Mesothelial cell of epicardium (in vitro differentiated cells): ENCODE measurements at places on chromosomes 7 and 10. TPM values are rescaled to one million over a fixed set of nuclear protein-coding genes. Genes with fewer than 3 reads are reported as not detected.

Gene GATA3
- 59.6 to 67.4 TPM (median 63.6 TPM) in 3 replicates for total RNA-seq

Gene OR2F2
- not detected in 3 replicates for total RNA-seq

DNA sequence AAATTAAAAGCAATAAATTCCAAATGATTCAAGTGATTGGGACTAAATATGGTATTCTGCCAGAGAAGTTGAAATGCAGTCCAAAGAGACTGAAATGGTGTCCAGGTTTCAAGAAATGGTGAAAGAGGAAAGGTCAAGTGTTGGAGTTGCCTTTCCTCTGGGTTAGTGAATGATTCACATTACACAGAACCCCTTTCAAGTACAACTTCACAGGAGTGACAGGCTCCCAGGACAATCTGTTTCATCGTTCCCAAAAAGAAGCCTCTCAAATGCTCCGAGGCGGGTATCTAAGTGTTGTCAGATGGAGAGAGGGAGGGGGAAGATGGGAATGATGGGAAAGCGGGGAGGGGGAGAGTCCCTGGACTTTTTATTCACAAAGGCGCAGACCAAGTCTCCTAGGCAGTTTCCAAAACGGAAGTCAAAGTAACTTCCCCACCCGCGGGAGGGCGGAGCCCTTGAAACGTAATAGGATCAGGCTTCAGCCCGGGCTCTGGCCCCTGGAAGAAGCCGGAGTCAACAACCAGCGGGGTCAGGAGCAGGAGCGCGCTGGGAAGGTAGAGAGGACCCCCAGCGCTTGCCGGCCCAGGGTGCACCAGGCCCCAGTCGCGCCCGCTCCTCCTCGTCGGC, 754 bp downstream of the SLC25A13 start:
- H3K4me1 ChIP-seq: peaks cover 12% of the 10 kb centered on the region
- no peak for DNase-seq
- H3K36me3 ChIP-seq: peaks cover 2% of the 10 kb centered on the region
- peak overlapping the region; percentile 98 for H3K27ac ChIP-seq

Gene HSPA12A
- 10.7 to 13.7 TPM (median 11.8 TPM) in 3 replicates for total RNA-seq

GRCh38 chr10:65197935-65198334, 1676.7 kb downstream of the REEP3 start:
- no peak overlapping the region for H3K4me3 ChIP-seq
- no peak for DNase-seq
- no peaks in the 10 kb centered on the region for H3K27me3 ChIP-seq
- H3K4me1 ChIP-seq: peaks cover 3% of the 10 kb centered on the region
- no peak overlapping the region for H3K27ac ChIP-seq
- no peaks in the 10 kb centered on the region for H3K36me3 ChIP-seq

DNA sequence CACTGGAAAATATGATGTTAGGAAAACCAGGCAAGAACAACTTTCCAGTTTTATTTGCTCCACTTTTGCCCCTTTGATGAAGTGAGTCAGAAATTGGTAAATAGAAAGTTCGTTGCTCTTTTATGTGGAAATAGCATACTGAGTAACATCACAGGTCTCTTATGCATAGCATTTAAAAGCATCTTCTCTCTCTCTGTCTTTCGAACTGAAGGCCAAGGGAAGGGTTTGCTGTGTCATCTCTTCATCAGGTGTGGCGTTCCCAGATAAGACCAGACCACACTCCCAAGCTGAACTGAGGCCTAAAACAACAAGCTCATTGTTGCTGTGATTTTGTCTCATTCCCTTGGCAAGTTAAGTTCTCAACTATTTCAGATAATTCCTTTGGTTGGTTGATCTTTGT, 131.8 kb upstream of the GRB10 start:
- H3K27me3 ChIP-seq: peaks cover 10% of the 10 kb centered on the region
- H3K4me1 ChIP-seq: no peaks in the 10 kb centered on the region
- H3K27ac ChIP-seq: no peak overlapping the region
- H3K4me3 ChIP-seq: no peak overlapping the region

- no peak for DNase-seq
- H3K4me1 ChIP-seq: no peaks in the 10 kb centered on the region
- H3K27ac ChIP-seq: no peak overlapping the region
- no peaks in the 10 kb centered on the region for H3K36me3 ChIP-seq
- H3K4me3 ChIP-seq: no peak overlapping the region
These were observed 595.0 kb downstream of the GRM8 start for GRCh38 chr7:126657599-126658358.

GRCh38 chr7:20331910-20332813, 1.5 kb downstream of the ITGB8 start:
- H3K27ac ChIP-seq: peak overlapping the region; percentile 94
- H3K4me1 ChIP-seq: peaks cover 43% of the 10 kb centered on the region
- DNase-seq: no peak
- no peaks in the 10 kb centered on the region for H3K27me3 ChIP-seq
- H3K36me3 ChIP-seq: peaks cover 5% of the 10 kb centered on the region
- peak overlapping the region; percentile 91 for H3K4me3 ChIP-seq
